ENCODE measurements at places on chromosomes 3 and 15. TPM values are rescaled to one million over a fixed set of nuclear protein-coding genes. Genes with fewer than 3 reads are reported as not detected.

DNA sequence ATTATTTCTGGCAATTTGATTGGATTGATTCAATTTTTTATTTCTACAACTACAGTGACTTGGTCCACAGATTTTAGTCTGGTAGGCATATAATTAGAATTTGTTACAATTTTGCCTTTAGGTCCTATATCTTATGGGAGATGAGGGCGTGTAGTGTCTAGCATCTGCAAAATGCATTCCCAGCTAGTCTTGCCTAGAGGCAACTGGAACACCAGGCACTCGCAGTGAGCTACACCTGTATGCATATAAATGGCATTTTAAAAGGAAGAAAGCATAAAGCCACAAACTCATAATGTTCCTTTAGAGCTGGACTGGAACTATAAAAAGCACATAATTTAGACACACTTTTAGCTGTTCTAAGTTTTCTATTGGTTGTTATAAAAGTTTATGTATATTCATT lies 17.9 kb upstream of the SPPL2A start:
- no peak for DNase-seq
- H3K27ac ChIP-seq = no peak overlapping the region
- H3K4me3 ChIP-seq = no peak overlapping the region
- no peaks in the 10 kb centered on the region for H3K4me1 ChIP-seq
- H3K36me3 ChIP-seq = no peaks in the 10 kb centered on the region

DNA sequence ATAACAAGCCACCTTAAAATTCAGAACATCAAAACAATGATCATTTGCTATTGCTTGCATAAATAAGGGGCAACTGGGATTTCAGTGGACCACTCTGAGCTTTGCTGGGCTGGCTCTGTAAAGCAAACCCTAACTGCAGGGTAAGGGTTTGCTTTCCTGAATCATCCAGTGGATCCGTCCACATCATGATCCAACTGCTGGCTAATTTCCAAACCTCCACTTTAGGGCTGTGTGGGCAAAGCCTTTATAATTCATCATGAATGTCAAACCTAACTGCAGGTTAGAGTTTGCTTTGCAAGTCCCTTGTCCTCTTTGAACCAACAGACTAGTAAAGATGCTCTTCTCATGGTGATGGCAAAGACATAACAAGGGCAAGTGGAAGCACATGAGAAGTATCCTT lies 76.1 kb downstream of the SYNPR start:
- no peak overlapping the region for H3K27ac ChIP-seq
- no peaks in the 10 kb centered on the region for H3K27me3 ChIP-seq
- no peaks in the 10 kb centered on the region for H3K36me3 ChIP-seq

- H3K4me3 ChIP-seq = no peak overlapping the region
- no peaks in the 10 kb centered on the region for H3K27me3 ChIP-seq
- no peak for DNase-seq
- H3K36me3 ChIP-seq = no peaks in the 10 kb centered on the region
These were observed 168.8 kb downstream of the ECT2 start for GRCh38 chr3:172919297-172919683.

DNA sequence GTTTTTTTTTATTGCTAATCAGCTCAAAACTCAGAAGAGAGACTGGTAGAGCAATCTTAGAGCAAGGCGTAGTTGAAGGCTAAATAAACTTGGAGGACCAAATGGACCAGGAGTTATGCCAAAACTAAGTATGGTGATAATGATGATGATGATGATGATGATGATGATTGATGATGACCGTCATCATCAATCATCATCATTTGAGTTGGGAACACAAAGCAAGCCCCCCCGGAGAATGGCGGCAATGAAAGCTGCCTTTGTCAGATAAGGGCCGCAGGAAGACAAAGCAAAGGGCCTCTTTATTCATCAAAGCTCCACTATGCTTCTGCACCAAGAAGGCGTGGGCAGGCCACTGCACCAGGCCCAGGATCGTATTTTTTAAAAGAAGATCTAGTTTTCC lies 82.1 kb upstream of the RAD18 start:
- no peaks in the 10 kb centered on the region for H3K36me3 ChIP-seq
- H3K27ac ChIP-seq = no peak overlapping the region
- no peaks in the 10 kb centered on the region for H3K27me3 ChIP-seq
- no peak for DNase-seq
- no peaks in the 10 kb centered on the region for H3K4me1 ChIP-seq

DNA sequence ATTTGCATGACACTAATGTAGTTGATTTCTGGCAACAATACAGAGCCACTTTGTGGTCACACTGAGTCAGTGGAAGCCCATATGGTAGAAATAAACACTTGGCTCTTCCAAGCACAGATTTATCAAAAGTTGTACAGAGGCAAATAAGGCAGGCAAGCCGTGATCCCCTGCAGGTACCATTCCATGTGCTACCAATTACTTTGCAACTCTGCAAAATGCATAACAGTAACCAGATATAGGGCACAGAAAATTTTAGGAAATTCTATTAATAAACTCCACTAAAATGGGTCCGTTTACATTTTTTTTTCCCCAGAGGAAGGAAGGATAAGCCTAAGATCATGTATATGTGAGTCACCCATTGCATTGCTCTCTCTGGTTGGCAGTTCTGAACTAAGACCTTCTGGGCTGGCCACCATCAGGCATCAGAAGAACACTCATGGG lies 103.1 kb upstream of the PTX3 start:
- no peaks in the 10 kb centered on the region for H3K36me3 ChIP-seq
- no peak overlapping the region for H3K4me3 ChIP-seq
- peaks cover 5% of the 10 kb centered on the region for H3K4me1 ChIP-seq
- H3K27ac ChIP-seq = no peak overlapping the region
- no peak for DNase-seq

GRCh38 chr3:197465197-197465995 lies 90.4 kb downstream of the BDH1 start:
- no peak for DNase-seq
- H3K36me3 ChIP-seq = no peaks in the 10 kb centered on the region
- no peaks in the 10 kb centered on the region for H3K27me3 ChIP-seq
- no peak overlapping the region for H3K27ac ChIP-seq
- H3K4me3 ChIP-seq = no peak overlapping the region

DNA sequence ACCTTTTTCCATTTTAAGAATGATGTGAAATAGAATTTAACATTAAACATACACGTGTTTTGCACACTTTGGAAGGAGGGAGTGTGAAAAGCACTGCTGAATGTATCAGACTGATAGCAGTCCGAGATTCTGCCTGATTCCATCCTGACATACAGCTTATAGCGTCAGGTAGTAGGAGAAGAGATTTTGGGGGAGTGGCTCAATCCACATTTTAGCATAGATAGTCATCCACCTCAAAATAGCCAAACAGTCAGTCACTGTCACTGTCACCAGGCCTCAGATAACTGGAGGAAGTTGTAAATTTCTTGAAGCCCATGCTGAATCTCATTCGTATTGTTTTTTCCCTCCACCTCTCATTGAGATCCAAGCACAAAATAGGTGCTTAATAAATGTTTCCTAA lies 35.4 kb upstream of the ARHGEF26 start:
- no peaks in the 10 kb centered on the region for H3K4me1 ChIP-seq
- H3K27me3 ChIP-seq = no peaks in the 10 kb centered on the region
- no peak overlapping the region for H3K4me3 ChIP-seq
- no peaks in the 10 kb centered on the region for H3K36me3 ChIP-seq
- no peak for DNase-seq

GRCh38 chr3:45781271-45781670 lies 15.1 kb downstream of the SLC6A20 start:
- no peaks in the 10 kb centered on the region for H3K4me1 ChIP-seq
- H3K36me3 ChIP-seq = no peaks in the 10 kb centered on the region
- H3K27ac ChIP-seq = no peak overlapping the region
- DNase-seq = no peak

DNA sequence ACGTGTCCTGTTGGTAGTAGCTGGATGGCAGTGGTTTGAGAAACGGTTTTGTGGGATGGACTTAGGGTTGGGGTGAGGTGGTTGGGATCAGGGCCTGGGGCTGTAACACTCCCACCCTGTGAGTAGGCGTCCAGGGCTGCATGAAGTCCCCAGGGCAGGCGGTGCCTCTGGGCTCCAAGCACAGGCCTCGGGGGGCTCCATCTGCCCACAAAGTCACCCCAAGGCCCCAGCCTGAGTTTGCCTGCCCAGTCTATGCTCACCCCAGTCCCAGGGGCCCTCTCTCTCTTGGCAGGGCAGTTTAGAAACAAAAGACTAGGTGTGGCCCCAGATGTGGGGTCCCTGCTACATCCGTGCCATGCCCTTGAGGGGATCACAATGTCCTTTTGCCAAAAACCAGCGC lies 86.9 kb upstream of the PRR23E start:
- H3K27ac ChIP-seq = no peak overlapping the region
- H3K27me3 ChIP-seq = no peaks in the 10 kb centered on the region
- no peak overlapping the region for H3K4me3 ChIP-seq
- H3K4me1 ChIP-seq = no peaks in the 10 kb centered on the region
- DNase-seq = no peak
- no peaks in the 10 kb centered on the region for H3K36me3 ChIP-seq

DNA sequence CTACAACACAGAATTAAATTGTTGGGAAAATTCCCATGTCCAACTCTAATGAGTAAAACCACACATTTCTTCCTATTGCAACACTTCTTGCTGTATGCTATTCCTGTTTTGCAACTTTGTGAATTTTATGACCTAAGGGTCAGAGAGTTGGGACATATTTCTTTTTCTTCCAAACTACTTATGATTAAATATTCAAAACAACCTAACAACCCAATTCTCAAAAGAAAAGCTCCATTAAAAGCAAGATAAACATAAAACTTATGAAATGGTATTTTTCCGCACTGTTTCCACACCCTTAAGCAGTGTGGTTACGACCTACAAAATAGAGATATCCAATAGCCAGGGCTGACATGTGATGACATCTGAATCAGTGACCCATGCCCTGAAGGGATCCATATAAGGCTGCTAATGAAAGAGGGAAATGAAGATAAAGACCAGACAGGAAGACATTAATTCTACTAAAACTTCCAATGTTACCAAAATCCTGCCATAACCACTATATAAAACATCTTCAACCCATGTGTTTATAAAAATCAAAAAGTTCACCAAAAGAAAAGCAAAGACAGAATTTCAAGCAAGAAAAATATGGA lies 45.6 kb downstream of the DMXL2 start:
- H3K36me3 ChIP-seq = no peaks in the 10 kb centered on the region
- DNase-seq = no peak
- H3K27me3 ChIP-seq = no peaks in the 10 kb centered on the region
- H3K4me3 ChIP-seq = no peak overlapping the region

The KLF15 gene
- 0.10 TPM for total RNA-seq

The SLC24A5 gene
- total RNA-seq = not detected

The PPP1R14D gene
- total RNA-seq = 0.64 TPM

- H3K27ac ChIP-seq = no peak overlapping the region
- H3K36me3 ChIP-seq = no peaks in the 10 kb centered on the region
- no peaks in the 10 kb centered on the region for H3K27me3 ChIP-seq
- no peak for DNase-seq
These were observed 289.9 kb upstream of the COL8A1 start for GRCh38 chr3:99348451-99348850.

GRCh38 chr15:65183865-65184159 lies 1.3 kb downstream of the CLPX start:
- peaks cover 13% of the 10 kb centered on the region for H3K36me3 ChIP-seq
- no peak for DNase-seq
- peak overlapping the region; percentile 85 for H3K4me3 ChIP-seq
- H3K27me3 ChIP-seq = no peaks in the 10 kb centered on the region

The LSMEM2 gene
- not detected for total RNA-seq

- H3K4me3 ChIP-seq = no peak overlapping the region
- no peak for DNase-seq
- H3K4me1 ChIP-seq = peaks cover 30% of the 10 kb centered on the region
- no peaks in the 10 kb centered on the region for H3K27me3 ChIP-seq
- peaks cover 1% of the 10 kb centered on the region for H3K36me3 ChIP-seq
- peak overlapping the region; percentile 82 for H3K27ac ChIP-seq
These were observed 3.7 kb upstream of the WDR82 start for GRCh38 chr3:52281981-52282801.

DNA sequence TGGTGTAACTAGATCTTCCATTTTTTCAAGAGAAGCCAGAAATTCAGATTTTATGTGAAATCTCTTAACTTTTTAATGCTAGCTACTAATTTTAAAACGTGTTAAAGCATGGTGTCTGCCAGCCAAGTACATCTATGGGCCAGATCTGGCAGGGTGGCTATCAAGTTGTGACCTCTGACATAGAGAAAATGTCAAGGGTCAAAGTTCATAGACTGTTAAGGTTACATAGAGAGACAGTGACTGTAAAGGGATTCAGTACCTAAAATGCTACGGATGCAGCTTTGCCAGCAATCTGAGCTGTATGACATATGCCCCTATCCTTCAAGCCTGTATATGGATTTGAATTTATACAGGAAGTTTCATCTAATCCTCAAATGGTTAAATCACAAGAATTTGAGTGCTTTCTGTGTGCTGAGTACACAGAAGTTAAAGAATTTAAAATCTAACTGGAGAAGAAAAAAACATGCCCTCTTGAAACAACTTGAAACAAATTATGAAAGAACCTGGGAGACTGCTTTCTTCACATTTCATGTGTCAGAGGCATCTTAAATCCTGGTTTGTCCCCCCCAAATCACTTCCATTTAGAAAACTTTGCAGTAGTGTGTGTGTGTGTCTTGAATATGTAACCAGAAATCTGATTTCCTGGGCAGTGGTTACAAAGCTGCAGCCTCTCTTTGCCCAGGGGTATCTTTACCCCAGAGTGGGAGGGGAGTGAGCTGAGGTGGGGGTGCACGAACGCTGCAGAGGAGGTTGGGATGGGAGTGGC lies 895 bp upstream of the ARHGAP31 start:
- H3K36me3 ChIP-seq = no peaks in the 10 kb centered on the region
- H3K4me3 ChIP-seq = peak overlapping the region; percentile 87
- DNase-seq = no peak
- H3K27ac ChIP-seq = peak overlapping the region; percentile 77

DNA sequence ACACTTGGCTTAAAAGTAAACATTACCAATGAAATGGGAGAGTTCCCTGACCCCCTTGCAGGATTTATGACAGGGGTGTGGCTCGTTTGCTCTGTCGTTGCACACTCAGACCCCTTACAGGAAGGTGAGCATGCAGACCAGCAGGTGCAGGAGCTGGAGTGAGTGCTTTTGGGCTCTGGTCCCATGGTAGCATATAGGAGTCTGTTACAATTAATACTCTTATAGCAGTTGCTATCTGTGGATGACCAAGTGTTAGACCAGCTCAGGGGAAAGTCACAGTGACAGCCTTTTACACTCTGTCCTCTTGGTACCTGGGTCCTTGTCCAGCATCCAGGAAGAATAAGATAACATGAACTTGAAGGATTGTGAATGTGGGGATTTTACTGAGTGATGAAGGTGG lies 1177.5 kb downstream of the NSUN3 start:
- H3K4me3 ChIP-seq = no peak overlapping the region
- H3K4me1 ChIP-seq = no peaks in the 10 kb centered on the region
- no peaks in the 10 kb centered on the region for H3K36me3 ChIP-seq
- no peak overlapping the region for H3K27ac ChIP-seq

- no peak for DNase-seq
- H3K27ac ChIP-seq = no peak overlapping the region
- H3K27me3 ChIP-seq = no peaks in the 10 kb centered on the region
- no peak overlapping the region for H3K4me3 ChIP-seq
These were observed 204.2 kb upstream of the PROK2 start for GRCh38 chr3:71989165-71989564.

Data from Panc1 (cell line).